ENCODE measurements at places on chromosomes 2 and 18.

GRCh38 chr18:67924656-67925055 lies 408.1 kb upstream of the DSEL start:
- no peak for DNase-seq

DNA sequence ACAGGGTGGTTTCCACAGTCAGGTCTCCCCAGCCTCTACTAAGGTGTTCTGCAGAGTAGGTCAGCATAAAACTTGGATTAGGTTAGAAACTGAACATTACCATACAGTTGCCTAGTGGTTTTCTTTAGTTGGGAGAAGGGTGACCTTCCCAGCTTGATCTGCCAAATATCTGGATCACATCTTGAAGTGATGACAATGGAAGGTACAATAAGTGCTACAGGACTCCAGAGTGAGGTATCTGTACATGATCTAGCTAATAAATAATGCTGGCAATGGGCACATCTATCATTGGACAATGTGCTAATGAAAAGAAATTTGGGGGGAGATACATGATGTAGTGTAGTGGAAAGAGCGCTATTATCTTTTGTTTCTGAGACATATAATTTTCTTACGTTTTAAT lies 54.6 kb upstream of the ACVR1 start:
- no peak for DNase-seq

DNA sequence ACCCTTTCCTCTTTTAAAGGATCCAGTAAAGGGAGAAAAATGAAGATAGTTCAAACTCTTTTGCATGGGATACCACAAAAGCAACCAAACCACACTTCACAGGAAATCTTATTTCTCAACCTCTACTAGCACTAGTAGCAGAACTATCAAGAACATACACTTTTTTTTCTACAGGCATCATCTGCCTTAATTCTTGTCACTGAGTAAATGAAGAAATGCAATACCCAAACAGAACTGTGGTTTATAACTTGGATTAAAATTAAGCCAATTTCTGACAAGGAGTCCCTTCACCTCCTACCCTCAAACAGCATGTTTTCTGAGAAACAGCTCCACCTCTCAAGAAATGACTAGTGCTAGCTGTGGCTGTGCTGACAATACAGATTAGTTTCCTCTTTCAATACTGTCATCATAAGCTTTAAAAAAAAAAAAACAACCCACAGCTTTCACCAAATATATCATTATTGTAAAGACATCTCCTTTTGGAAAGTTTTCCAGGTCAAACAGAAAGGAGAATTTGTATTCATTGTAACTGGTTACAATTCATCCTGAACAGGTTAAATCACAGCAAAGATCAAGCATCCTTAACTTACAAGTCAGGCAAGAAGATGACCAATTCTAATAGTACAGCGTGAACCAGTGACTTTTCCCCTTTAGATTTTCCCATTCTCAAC lies 44.4 kb downstream of the PTPN2 start:
- no peak for DNase-seq

GRCh38 chr2:45145073-45145899 lies 136.0 kb upstream of the SIX2 start:
- no peak for DNase-seq

GRCh38 chr2:37244017-37244416 lies 12.6 kb downstream of the NDUFAF7 start:
- no peak for DNase-seq

GRCh38 chr2:65813631-65814173 lies 381.3 kb upstream of the SPRED2 start:
- DNase-seq, result no peak

- DNase-seq, result no peak
Observed at GRCh38 chr18:39521164-39521563, 1955.6 kb upstream of the CELF4 start.

DNA sequence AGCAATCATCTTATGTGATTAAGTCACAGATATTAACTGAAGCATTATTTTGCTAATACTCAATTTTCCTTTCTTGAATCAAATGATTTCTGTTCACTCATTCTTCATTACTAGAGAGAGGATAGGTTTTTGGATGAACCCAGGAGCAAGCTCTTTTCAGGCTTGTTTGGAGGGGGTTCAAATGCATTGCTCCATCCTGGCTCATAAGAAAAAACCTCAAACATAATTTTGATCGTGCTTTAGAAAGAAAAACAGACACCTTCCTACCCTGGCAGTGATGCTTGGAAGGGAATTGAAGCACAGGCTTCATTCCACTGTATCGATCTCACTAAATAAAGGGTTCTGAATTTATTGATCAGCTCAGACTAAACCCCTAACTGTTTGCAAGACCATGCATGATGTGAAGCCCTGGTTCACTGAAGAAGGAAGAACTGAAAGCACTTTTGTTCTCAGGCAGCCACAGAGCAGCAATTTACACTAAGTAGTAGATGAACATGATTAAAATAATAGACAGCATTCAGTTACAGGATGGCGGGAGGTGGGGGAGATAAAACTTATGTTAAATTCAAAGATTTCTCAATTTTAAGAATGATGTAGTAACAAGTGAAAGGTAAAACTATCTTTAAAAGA lies 53.4 kb downstream of the CDH2 start:
- DNase-seq, result no peak

DNA sequence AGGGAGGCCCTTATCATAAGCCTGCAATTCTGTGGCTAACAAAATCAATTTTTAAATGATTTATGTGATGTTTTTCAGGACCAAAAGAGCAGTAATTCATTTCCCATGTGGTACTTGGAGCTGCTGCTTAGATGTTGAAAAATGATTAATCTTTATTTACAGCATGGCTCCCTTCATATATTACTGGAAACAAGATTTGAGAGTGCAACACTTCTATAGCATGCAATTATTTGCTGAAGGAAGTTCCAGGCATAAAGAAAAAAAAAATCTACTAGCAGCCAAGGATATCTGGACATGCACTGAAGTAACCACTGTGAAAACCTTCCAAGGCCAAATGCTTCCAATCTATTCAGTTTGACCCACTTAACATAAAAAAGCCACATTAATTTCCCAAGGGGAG lies 186.3 kb downstream of the SLC8A1 start:
- no peak for DNase-seq

- DNase-seq, result no peak
Observed at GRCh38 chr2:231321556-231322334, 73.8 kb upstream of the B3GNT7 start.

DNA sequence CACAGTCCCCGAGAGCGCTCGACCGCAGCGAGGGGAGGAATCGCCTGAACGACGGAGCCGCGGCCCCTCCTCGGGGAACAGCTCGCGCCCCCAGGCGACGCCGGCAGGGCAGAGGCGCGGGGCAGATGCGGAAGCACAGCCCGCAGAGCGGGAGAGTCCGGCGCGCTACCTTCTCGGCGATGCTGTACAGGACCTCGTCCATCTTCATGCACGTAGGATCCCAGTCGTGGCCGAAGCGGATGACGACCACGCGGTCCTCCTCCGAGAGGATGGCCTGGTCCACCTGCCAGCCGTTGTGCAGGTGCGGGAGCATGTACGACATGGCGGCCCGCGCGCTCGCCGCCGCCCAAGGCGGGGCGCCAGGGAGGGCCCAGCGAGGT lies 302 bp downstream of the TXNL4A start:
- peak; percentile 80 for DNase-seq

- DNase-seq, result peak; percentile 2
Observed at GRCh38 chr2:171723716-171724683, 36.7 kb downstream of the DYNC1I2 start.

- DNase-seq, result no peak
Observed at GRCh38 chr2:95670167-95670566, 78.4 kb downstream of the TRIM43 start.

Data from nephron progenitor cell (in vitro differentiated cells).